ENCODE measurements at places on chromosomes 7 and 10.

- DNase-seq, result no peak
Measured at GRCh38 chr10:22133749-22134624, 83.8 kb downstream of the EBLN1 start.

GRCh38 chr7:105399043-105399725 lies 10.5 kb upstream of the SRPK2 start:
- no peak for DNase-seq

GRCh38 chr10:113858541-113858940 lies 4.1 kb downstream of the NHLRC2 start:
- DNase-seq, result no peak

GRCh38 chr7:105655500-105656380 lies 74.4 kb upstream of the EFCAB10 start:
- DNase-seq, result no peak

DNA sequence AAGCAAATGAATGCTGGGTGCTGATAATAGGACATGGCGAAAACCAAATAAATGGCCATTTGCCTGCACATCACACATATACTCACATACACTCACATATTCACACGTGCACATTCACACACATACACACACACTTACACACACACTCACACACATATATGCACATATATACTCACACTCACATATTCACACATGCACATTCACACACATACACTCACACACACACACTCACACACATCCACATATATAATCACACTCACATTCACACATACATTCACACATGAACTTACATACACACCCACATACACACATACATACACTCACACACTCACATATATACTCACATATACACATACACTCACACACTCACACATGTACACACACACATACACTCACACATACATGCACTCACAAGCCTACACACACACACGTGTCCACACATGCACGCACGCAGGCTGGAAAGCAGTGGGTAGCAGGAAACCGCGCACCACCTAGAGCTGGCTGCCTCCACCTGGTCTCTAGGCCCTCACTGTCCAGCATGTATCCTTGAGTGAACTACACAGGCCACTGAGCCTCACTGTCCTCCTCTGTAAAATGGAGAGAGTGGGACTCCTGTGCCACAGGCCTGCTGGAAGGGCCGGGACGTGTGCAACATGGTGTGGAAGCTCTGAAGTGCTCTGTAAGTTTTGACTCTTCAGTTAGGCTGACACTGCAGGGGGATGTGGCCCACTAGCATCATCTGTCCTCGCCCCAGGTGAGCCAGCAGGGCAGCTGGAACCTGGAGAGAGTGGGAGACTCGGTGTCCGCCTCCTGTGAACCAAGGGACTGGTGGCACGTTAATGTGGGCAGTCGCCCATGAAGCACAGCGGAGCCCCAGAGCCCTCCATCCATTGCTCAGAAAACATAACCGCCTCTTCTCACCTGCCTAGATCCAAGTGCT lies 14.9 kb downstream of the TMEM72 start:
- no peak for DNase-seq

DNA sequence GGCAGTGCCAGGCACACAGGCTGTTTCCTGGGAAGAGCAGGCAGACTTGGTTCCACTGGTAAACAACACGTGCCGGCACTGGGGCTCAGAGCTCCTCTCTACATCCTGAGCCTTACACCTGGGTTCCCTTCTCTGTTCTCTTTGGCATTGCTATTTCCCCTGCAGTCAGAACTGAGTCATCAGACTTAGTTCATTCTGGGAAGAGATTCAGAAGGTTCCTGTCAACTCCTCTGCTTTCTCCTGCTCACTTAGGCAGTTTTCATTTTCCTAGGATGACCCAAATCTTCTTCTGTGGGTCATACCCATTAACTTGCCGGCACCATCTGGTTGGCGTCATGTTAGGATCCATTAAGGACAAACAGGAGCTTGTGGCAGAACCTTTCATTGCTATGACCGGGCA lies 33.4 kb upstream of the LRRC18 start:
- no peak for DNase-seq

- no peak for DNase-seq
Measured at GRCh38 chr7:132242192-132242812, 334.0 kb downstream of the PLXNA4 start.

Data from NCI-H1048 (cell line).